ENCODE measurements at places on chromosomes 1 and 21.

- no peak for DNase-seq
Observed at GRCh38 chr1:204065174-204065985, 7.5 kb upstream of the SOX13 start.

- DNase-seq = no peak
Observed at GRCh38 chr1:207958376-207959139, 47.6 kb upstream of the CD34 start.

- no peak for DNase-seq
Observed at GRCh38 chr1:44288883-44289282, 66.2 kb downstream of the ERI3 start.

DNA sequence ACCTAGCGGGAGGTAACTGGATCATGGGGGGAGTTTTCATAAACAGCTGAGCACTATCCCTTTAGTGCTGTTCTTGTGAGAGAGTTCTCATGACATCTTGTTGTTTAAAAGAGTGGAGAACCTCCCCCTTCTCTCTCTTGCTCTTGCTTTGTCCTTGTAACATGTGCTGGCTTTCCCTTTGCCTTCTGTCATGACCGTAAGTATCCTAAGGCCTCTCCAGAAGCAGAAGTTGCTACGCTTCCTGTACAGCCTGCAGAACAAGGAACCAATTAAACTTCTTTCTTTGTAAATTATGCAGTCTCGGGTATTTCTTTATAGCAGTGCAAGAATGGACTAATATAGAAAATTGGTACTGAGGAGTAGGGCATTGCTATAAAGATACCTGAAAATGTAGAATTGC lies 515.6 kb downstream of the NEGR1 start:
- DNase-seq = no peak

DNA sequence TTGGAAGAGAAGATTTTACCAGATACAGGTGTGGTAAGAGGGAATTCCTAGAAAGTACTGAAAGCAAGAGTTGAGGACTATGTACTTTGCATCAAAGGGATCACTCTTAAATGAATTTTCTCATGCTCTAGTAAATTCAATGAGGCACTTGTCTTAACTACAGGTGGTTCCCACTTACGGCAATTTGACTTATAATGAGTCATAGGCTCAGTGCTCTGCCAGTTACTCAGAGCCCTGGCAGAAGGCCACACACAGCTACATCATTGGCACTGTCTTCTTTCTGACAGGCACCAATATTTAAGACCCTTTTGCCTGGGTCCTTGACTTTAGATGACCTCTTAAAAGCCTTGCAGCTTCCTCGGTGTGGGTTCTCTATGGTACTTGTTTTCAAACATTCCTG lies 15.9 kb upstream of the ADAMTS5 start:
- DNase-seq = no peak

DNA sequence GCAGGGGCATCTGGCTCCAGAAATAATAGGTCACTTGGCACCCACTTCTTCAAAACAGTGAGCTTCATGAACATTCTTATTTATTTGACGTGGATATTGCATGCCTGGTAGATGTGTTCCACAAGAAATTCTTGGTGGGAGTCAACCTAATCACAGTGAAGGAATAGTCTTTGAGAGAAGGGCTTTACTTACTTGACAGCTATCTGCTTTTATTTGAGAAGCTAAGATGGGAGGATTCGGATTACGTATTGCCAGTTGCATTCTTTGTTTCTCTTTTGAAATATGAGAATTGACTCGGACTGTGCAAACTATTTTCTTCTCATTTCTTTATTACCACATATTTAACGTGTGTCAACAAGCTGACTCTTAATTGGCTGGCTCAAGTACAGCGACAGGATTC lies 117.2 kb downstream of the FASLG start:
- no peak for DNase-seq

Data from activated naive CD4-positive, alpha-beta T cell treated with anti-CD3 and anti-CD28 coated beads, Interleukin-2, amount 50 U/mL, for 72 hours (primary cell).